Activated T-helper 1 cell treated with anti-CD3 and anti-CD28 coated beads, Interleukin-12 subunit alpha, Interleukin-12 subunit beta, Interleukin-2, Interleukin-4 antibody, amounts not matched to agents 30 ng/mL and 10 ng/mL and 1 ng/mL, durations not matched to agents 14 hours and 24 hours and 36 hours (primary cell): ENCODE measurements at places on chromosomes 13 and 19.

DNA sequence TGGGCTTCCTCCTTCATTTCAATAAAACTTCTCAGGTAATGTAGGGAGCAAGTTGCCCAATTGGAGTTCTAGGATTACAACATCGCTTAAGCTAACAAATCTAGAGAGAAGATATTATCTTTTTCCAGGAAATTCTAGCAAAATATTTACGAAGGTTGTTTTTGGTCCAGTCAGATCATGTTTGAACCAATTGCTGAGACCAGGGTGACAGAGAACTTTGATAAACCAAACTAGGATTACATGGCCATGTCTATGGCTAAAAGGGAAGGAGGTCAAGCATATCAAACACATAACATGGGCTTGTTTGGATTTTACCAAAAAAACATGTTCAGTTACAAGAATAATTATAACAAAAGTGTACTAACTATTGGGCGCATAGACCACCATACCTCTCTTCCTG, 442.4 kb upstream of the SGCG start:
- no peak for DNase-seq

DNA sequence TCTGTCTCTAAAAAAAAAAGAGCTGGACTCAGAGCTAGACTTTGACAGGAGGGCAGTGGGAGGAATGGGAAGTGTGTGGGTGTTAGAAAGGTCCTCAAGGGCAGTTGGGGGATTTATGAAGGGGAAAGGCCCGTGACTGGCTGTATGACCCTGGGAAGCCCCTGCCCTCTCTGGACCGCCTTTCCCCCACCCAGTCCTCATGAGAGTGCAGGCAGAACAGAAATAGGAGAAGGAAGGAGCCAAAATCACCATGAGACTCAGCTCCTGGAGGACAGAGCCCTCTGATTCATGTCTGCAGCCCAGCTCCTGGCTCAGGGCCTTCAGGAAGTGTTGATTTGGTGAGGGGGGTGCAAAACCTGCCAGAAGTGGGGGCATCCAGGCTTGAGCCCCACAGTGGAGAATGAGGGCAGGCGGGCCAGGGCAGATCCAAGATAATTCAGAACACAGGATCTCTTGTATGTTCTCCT, 8.7 kb upstream of the SMG9 start:
- no peak for DNase-seq

DNA sequence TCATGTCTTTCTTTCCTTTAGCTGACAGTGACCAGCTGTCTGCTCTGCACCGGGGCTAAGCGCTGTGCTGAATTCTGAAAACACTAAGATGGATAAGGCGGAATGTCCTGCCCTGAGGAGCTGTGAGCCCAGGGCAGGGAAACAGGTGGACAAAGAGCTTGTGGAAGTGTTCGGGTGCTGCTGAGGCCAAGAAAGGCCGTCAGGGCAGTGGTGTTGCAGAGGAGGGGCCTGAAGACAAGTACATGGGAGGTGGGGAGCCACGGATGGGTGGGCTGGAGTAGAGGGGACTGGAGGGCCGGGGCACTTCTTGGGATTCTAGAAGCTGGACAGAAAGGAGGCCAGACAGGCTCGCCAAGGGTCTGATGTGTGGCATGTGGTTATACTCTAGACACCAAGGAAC, 66.2 kb upstream of the GPR183 start:
- no peak for DNase-seq

DNA sequence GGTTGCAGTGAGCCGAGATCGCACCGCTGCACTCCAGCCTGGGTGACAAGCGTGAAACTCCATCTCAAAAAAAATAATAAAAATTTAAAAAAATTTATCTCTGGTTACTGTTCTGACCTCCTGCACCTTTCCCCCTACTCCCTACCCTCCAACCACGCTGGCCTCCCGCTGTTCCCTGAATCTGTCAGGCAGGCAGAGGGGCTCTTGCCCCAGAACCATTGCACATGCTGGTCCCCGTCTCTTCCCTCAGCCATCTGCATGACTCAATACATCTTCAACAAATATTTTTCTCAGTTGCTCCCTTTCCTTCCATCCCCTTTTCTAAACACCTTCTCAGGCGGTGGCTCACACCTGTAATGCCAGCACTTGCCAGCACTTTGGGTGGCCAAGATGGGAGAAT, 1.1 kb upstream of the FAM187B start:
- DNase-seq = no peak

- DNase-seq = peak; percentile 68
These were observed 6.1 kb downstream of the BEST2 start for GRCh38 chr19:12757544-12758274.

- no peak for DNase-seq
These were observed 599 bp upstream of the F10 start for GRCh38 chr13:113121928-113122471.

- no peak for DNase-seq
These were observed 194.5 kb downstream of the LHFPL6 start for GRCh38 chr13:39408512-39408911.

GRCh38 chr13:109331898-109332297, 454.5 kb downstream of the IRS2 start:
- DNase-seq = no peak

DNA sequence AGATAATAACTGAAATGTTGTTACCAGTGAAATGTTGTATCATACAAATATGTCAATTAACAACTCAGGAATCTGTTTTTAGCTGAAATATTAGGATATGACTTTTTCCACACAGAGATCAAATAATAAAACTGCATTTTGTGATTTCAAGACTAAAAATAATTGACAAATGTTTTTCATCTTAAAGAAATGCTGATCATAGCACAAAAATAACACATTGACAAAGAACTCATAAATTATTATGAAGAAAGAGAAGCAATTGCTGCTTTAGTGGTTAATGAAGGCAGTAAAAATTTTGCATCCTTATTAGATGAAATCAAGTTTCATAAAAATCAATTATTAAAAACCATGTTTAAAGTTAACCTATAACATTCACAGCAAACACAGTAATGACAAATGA, 1417.3 kb downstream of the OLFM4 start:
- no peak for DNase-seq

GRCh38 chr13:74487091-74487722, 353.0 kb upstream of the KLF12 start:
- DNase-seq = no peak
